ENCODE measurements at places on chromosomes 16 and 17.

GRCh38 chr16:55765161-55765560 is 67.7 kb downstream of the CES1 start:
- DNase-seq: no peak

- DNase-seq: no peak
These were observed 248.9 kb upstream of the MON1B start for GRCh38 chr16:76942089-76942488.

DNA sequence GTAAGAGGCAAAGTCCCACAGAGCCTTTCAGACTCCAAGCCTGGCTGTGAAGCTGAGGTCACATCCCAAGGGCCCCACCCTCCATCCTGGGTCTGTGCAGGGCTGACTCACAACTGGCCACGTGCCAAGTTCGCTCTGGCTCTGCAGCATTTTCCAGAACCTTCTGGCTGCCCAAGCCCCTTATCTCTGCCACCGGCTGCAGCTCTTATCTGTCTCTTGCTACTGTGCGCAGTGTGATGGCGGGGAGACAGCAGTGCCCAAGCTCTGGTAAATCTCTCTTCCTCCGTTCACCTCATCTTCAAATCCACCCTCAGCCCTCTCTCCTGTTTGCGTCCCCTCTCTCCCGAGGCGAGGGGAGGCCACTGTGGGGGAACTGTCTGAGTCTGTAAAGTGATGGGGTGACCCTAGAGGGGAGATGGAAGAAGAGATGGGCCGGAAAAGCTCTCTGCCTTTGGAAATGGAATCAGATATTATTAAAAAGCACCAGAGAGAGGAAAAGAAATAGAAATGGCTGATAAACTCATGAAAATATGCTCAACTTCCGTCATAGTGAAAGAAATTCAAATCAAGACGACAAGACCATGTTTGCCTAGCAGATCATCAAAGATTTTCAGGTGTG is 162.7 kb upstream of the CDC42EP4 start:
- no peak for DNase-seq

- DNase-seq: no peak
These were observed at the start of gene MEIOC for GRCh38 chr17:44655983-44656710. Gene MEIOC, plus strand, starts transcription at chr17:44656468. Its CDS starts 146 bp downstream, at chr17:44656614.

DNA sequence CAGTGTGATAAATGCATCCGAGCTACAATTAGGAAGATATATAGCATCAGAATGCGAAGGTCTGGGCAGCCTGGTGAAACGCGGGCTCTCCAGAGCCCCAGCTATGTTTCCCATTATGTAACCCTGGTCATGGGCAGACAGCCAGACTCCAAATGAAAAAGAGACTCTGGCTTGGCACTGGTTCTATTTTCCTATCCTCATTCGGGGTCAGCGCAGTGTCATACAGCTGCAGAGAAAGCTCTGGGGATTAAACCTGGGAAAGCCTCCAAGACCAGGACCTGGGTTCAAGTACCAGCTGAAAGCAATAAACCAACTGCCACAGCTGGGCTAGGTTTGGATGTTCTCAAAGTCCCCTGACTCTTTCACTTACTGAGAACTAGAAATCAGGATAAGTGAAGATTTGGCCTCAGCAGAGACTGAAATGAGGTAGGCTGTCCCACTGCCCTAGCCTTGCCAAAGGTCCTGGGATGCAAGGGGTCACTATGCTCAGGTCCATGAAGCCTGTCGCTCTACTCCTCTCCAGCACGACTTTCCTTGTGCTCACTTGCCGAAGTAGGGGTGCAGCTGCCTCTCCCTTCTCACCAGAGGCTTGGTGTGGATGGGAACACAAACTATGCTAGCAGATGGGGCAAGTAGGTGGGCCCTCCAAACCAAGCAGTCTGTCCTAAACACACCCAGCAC is 123.8 kb downstream of the SMG6 start:
- peak; percentile 93 for DNase-seq

DNA sequence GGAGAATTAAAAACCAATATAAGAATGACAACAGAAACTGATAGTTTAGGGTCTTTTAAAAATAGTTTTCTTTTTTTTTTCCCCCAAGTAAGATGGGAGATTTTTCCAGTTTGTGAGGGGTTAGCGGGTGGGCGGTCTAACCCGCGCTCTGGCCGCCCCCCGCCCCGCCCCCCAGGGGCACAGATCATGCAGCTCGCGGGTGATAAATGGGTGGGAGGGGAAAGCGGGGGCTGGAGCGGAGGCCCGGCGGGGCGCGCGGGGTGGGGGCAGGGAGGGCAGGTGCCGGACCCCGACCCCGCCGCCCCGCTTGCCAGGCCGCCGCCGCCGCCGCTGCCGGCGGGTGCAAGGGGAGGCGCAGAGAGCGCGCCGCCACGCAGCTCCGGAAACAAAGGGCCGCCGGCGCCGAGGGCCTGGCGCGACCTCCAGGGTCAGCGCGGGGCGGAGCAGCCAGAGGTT is 60.1 kb upstream of the GSE1 start:
- no peak for DNase-seq

- no peak for DNase-seq
These were observed 1554.6 kb downstream of the CDH8 start for GRCh38 chr16:60481591-60481990.

GRCh38 chr17:49646391-49647255 is 31.3 kb downstream of the SPOP start:
- DNase-seq: no peak

GRCh38 chr17:80861418-80861815 is 130.2 kb upstream of the CHMP6 start:
- DNase-seq: no peak

DNA sequence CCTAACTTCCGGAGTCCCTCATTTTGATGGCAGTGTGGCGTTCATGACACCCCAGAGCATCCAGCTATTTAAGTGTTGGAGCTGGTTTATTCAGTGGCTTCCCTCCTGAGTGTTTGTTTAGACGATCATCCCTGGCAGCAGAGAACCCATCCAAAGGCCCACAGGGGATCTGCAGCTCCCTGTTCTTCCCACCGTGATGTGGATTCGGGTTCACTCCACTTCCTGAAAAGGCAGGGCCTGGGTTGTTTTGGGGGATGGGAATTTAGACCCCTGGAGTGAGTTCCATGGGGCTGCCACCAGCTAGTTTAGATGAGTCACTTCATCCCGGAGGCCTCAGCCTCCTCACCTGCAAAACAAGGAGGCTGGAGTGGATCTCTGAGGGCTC is 2.3 kb downstream of the KSR1 start:
- no peak for DNase-seq

DNA sequence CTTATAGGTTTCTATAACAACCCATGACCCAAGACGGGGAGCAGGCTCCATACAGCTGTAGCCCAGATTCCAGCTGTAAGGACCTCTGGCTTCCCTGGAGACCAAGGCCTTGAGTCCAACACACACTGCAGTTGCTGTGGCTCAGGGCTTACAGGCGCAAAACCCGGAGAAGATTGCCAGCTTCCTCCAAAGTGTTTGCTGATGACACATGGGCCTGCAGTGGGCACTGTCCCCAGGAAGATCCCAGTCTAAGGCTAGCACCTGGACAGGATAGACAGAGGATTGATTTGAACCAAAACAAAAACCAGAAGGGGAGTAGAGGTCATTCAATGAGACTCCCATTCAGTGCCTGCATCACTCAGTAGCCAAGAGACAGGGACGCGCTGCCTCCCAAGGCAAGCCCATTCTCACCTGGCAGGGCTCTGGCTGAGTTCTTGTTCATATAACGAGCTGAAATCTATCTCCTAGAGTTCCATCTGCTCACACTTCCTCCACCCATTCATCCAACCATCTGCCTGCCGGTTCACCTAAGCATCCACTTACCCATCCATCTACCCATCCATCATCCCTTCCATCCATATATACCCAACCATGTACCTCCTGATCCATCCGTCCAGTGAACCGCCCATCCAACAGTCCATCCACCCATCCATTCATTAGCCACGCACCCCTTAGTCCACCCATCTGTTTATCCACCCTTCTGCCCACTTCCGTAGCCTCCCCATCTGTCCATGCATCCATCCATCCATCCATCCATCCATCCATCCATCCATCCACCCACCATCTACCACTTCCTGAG is 10.2 kb downstream of the RAB11FIP4 start:
- no peak for DNase-seq

DNA sequence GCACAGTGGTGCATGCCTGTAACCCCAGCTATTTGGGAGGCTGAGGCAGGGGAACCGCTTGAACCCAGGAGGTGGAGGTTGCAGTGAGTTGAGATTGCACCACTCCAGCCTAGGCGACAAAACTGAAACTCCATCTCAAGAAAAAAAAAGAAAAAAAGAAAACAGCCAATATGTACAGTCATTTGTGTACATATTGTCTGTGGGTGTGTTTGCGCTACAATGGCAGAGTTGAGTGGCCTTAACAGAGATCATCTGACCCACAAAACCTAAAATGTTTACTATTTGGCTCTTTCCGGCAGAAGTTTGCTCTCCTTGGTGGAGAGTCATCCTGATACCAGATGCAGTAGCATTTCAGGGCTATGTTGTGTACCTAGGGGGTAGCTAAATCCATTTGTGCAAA is 57.9 kb downstream of the ARSG start:
- DNase-seq: no peak

- DNase-seq: no peak
These were observed 32.6 kb upstream of the ERN1 start for GRCh38 chr17:64162554-64162953.

GRCh38 chr17:77436481-77436880 is 295.7 kb downstream of the SEC14L1 start:
- no peak for DNase-seq

- no peak for DNase-seq
These were observed 26.1 kb upstream of the JPH3 start for GRCh38 chr16:87576171-87576570.

- DNase-seq: no peak
These were observed 21.9 kb downstream of the PRKAR1A start for GRCh38 chr17:68533887-68534694.

DNA sequence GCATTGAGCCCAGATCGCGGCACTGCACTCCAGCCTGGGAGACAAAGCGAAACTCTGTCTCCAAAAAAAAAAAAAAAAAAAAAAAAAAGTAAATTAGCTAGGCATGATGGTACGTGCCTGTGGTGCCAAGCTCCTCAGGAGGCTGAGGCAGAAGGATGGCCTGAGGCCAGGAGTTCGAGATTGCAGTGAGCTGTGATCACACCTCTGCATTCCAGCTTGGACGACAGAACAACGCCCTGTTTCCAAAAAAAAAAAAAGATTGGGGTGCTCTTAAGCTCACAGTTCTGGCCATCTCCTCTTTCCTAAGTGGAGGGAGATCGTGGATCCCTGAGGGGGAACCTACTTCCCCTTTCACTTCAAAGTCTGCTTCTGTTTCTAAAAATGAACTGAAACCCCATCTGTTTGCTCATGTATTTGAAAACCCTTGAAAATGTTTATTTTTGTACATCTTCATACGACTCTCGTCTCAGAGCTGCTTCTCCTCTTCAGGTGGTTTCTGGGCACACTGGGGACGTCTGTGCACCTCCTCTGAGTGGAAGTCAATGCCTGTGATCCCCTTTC is 138.8 kb downstream of the PRKCA start:
- DNase-seq: no peak

DNA sequence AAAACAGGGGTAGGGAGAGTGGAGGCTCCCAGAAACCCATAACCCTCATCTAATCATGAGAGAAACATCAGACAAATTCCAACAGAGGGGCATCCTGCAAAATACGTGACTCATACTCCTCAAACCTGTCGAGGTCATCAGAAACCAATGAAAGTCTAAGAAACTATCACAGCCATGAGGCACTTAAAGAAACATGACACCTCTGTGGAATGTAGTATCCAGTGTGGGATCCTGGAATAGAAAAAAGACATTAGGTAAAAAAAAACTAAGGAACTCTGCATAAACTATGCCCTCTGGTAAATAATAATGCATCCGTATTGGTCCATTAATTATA is 16.4 kb downstream of the CDH5 start:
- DNase-seq: no peak

- DNase-seq: no peak
These were observed 4.1 kb downstream of the FAM171A2 start for GRCh38 chr17:44359458-44360143.

DNA sequence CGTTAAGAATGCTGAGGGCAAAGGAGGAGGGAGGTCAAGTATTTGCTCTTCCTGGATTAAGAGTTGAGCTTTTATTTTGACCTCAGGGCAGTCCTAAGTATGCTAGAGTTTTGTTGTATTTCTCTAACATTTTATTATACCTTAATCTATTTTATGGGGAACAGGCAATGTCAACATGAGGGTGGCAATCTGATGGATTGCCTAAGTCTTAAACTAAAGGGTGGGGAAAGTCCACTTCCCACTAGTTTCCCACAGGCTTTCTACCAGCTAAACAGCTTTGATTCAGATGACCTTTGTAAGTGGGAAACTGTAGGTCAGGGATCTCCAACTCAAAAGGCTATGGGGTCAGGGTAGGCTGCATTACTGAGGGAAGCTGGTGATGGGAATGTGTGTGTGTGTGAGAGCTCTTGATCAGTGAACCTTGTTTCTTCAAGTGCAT is 24.9 kb downstream of the HSD17B2 start:
- DNase-seq: no peak

GRCh38 chr16:31149332-31149731 is 534 bp downstream of the PRSS36 start:
- DNase-seq: no peak

GRCh38 chr17:48611681-48612455 is 1.1 kb upstream of the HOXB7 start:
- no peak for DNase-seq

DNA sequence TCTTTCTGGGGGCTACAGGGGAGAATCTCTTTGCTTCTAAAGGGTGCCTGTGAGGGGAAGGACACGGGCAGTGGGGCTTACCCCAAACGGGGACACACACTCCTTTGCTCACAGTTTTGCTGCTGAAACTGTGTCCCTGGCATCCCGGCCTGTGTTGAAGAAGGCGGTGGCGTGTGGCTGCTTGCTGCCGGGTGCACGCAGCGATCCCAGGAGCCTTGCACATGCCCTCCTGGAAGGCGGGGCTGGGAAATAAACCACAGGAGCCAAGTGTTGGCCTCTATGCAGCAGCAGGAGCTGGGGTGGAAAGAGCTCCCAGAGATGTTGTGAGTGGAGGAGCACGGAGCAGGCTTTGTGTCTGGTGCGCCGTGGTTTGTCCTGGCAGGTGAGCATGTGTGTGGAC is 131.0 kb upstream of the CIBAR2 start:
- no peak for DNase-seq

DNA sequence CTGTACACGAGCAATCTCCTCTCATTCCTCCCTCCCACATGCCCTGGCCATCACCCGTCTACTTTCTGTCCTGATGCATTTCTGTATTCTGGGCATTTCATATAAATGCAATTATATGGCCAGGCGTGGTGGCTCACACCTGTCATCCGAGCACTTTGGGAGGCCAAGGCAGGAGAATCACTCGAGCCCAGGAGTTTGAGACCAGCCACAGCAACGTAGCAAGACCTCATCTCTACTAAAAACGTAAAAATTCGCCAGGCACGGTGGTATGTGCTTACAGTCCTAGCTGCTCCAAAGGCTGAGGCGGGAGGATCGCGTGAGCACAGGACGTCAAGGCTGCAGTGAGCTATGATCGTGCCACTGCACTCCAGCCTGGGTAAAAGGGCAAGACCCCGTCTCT is 4.8 kb downstream of the MEAK7 start:
- DNase-seq: no peak

Measured in left forelimb (tissue), 1 donor.